Right forelimb (tissue), 1 donor: ENCODE measurements at places on chromosomes 7 and 10.

DNA sequence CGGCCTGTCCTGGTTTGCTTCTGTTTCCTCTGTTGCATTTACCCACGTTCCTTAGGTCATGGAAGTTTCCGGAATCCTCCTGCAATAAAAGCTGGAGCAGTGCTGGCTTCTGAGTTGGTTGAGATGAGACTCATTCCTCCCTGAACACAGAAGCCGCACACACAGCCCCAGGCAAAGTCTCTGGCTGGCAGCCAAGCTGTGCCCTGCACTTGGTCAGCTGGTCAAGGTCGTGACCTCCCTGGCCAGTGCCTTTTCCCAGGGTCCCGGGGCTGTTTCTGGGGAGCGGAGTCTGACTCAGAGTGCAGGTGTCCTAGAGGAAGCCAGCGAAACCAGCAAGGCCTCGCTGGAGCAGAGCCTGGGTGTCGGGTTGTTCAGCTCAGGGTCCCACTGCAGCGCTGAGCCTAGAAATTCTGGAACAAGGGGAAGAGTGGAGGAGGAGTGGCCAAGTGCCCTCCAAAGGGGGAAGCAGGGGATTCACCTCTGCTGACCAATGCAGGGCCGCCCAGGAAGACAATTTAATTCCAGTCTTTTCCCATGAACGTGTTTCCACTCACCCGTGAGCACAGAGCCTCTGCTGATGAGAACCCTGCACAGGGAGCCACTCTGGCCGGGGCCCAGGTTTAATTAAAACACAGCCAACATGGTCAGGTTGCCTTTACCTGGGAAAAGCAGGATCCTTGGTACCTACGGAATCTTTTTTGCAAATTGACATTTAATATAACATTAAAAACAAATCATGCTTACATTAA is 245.5 kb upstream of the PPP2R2D start:
- DNase-seq, result no peak

DNA sequence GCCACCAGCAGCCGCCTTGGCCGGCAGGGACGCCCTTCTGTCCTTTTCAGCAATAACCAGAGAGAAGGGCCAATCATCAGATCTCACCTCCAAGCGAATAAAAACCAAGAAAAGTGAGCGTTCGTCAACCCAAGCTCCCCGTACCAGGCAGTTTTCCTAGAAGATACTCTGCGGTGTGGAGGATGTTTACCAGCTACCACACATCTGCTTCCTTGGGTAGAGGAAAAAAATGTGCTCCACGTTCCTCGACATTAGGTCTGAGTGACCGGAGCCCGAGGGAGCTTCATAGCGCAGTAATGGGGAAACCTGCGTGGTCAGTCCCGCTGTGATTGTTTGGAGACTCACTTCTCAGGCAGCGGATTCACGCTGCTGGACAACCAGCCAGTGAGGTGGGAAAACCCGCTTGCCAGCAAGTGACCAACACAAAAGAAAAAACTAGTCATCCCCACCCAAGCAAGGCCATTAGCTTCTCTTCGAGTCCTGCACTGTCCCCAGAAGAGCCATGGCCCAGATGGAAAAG is 73.0 kb downstream of the ZRANB1 start:
- no peak for DNase-seq

DNA sequence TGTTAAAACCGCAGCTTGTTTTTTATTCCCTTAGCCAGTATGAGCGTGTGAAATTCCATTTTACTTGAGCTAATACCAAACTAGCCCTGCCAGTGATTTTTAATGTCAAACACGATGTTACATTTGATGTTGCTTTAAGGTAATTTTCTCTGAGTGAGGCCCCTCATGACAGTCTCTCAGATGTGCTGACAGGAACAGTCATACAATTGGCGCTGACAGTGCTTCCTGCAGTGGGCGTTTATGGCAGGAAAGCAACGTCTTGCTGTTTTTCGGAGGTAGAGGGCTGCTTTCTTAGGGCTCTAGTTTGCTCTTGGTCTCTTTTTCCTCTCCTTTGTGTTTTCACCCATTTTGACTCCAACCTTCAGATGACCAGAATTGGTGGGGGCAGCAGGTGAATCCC is 19.3 kb downstream of the PON1 start:
- no peak for DNase-seq

- DNase-seq, result no peak
Observed at GRCh38 chr7:92751902-92752901, 84.2 kb downstream of the CDK6 start.

DNA sequence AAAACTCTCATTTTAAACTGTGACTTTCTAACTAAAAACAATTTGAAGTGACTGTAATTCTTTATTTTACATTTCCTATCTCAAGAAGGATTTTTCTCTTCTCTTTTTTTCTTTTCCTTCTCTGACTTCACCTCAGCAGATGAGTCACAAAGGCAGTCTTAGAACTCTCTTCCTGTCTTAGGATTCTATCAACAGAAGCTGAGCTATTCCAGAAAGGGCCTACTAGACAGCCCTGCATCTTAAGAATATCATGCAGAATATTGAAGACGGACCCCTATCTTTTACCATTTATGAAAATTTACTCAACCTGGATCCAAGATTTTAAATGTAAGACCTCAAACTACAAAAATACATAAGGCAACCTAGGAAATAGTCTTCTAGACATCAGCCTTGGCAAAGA is 365.7 kb upstream of the SEMA3C start:
- no peak for DNase-seq

- DNase-seq, result no peak
Observed at GRCh38 chr7:3805151-3805550, 504.1 kb downstream of the SDK1 start.

DNA sequence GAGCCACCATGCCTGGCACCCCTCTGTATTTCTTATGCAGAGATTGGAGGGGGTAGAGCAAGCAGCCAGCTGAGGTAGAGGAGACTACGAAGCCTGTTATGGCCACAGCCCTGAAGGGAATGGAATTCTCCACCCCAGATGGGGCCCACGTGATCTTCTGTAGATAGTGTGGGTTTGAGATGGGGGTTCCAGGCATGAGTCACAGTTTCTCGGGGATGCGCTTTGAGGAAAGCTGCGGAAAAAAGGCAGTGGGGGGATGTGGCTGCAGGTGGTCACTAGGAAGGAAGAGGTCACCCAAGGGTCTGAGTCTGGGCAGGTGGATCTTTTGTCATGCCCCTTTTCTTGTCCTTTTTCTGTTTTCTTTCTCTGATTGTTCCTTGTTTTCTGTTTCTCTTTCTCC is 11.5 kb downstream of the FAM131B start:
- DNase-seq, result no peak

DNA sequence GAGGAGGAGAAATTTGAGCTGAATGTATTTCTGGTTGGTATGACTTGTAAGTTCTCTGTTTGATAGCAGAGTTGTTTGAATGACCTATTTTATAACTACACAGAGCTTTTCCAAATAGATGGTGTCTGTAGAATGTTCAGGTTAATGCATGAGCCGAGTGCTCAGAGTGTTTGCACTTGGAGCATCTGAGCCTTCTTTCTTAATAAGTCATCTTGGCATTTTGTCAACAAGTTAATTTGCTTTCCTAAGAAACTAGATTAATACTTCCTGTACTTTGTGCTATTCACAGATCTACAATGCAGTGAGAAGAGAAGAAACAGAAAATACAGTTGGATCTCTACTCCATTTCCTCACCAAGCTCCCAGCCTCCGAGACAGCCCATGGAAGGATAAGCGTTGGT is 138.2 kb downstream of the PLCE1 start:
- no peak for DNase-seq

DNA sequence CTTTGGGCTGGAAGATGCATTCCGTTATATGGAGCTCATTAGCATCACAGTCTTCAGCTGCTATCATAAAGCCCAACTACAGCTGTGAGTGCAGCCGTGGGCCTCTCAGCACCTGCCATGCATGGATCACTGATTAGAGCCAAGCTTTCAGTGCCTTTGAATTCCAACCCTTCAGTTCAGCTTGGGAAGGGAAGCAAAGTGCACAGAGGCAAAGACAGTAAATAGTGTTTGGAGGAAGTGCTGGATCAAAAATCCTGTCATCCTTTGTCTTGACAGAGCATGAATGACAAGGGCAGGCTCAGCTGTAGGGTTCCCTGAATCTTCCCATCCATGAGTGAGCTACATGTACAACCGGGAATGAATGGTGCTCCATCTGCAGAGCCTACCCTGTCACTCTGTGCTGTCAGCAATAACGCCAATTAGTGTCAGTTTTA is 153.7 kb downstream of the DNAJB9 start:
- no peak for DNase-seq

- no peak for DNase-seq
Observed at GRCh38 chr10:12927896-12928295, 73.6 kb downstream of the CCDC3 start.

DNA sequence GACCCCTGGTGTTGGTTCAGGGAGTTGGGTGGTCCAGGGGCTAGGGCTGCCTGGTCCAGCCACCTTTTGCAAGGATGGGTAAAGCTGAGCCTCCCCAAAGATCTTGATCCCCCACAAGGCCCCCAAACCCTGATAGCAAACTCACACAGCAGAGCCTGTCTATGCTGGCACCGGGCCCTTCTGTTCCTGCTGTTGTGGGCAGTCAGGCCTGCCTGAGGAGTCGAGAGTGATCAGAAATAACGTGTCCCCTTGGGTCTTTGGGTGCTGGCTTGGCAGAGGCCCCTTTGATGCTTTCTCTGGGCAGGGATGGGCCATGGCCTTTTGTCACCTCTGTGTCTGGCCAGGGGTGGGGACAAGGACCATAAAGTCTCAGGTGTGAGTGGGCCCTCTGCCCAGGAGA is 715 bp upstream of the MUC12 start:
- no peak for DNase-seq

DNA sequence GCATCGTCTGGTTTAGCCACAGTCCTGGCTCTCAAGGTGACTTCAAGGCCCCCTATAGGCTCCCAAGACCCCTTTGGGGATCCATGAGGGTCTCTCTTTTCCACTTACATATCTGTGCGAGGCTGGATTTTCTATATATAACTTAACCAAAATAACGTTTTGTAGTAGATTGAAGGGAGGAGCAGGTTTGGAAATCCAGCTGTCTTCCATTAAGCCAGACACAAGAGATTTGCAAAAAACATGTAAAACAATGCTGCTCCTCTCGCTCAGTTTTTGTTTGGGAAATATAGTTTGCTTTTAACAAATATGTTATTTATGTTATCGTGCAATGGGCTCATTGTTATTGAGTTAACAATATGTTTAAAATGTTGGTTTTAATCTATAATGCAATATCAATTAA is 811.2 kb downstream of the TYW1 start:
- DNase-seq, result no peak

DNA sequence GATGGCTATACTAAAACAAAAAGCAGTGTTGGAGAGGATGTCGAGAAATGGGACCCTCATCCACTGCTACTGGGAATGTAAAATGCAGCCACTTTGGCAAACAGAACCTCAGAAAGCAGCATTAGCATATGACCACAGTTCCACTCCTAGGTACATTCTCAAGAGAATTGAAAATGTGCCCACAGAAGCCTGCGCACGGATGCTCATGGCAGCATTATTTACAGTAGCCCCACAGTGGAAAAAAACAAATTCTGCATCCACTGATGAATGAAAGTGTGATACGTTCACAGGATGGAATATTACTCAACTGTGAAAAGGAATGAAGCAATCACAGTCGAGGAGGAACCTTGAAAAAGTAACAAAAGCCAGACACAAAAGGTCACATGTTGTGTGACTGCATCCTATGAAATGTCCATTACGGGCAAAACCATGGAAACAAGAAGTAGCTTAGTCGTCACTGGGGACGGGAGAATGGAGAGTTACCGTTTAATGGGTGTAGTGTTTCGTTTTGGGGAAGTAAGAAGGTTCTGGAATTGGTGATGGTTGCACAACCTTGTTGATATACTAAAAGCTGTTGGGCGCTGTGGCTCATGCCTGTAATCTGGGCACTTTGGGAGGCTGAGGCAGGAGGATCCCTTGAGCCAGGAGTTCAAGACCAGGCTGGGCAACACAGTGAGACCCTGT is 2.5 kb upstream of the UPK3B start:
- peak; percentile 24 for DNase-seq

DNA sequence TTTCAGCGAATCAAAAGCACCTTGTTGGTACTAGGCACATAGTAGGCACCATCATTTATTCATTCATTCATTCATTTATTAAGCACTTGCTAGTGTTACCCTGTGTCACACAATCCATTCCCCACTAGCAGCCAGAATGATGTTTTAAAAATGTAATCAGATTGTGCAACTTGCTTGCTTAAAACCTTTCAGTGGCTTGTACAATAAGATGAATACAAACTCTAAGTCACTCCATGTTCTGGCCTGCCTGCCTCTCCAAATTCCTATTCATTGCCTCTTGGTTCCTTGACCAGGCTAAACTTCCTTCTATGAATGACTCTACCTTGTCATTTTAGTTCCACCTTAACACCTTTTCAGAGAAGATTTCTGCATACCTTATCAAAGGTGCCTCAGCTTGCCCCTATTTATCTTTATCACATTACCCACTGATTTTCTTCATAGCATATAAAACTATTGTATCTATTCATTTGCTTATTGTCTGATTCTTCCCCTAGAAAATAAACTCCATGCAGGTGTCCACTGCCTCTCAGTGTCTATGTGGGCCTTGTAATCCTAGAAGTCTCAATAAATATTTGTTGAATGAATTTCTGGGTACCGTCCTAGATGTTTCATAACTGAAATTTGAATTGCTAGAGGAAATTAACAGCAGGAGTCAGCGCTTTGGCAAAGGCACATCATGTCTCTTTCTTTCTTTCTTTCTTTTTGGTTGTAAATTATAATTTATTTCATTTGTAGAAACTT is 169.5 kb downstream of the TMEM26 start:
- DNase-seq, result no peak

DNA sequence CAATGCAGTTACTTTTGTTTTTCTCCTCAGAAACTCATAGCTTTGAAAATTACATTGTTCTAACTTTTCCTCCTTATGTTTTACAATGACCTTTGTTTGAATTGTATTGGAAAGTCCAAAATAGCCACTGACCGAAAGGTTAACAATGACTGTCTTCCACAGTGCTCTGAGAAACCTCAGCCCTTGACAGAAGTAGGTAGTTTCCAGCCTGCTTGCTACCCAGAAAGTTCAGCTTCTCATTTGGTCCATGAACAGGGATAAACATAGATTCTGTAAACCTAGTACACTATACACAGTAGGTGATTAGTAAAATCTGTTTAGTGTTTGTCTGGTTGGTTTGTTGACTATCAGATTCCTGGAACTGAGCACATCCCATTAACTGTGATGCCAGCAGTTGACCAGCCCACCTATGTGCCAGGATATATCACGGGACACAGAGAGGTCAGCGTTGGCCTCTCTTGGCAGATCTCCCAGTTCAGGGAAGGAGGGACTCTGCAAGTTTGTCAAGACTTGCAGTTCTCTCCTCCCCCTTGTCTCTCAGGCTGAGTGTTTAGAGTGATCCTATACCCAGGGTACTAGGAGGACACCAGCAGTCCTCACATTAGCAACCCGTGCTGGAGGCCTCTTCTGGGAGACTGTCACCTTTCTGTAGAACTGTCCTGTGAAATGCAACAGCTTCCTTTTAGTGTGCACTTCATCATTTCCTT is 297.6 kb downstream of the ARHGAP12 start:
- no peak for DNase-seq

GRCh38 chr10:123129618-123130271 is 6.0 kb upstream of the HMX3 start:
- DNase-seq, result no peak
